Gastrocnemius medialis (tissue), 4 donors: ENCODE measurements at places on chromosomes 12 and 14. TPM values are rescaled to one million over a fixed set of nuclear protein-coding genes. Genes with fewer than 3 reads are reported as not detected.

- H3K36me3 ChIP-seq = peaks cover 43% of the 10 kb centered on the region
- no peak overlapping the region for H3K27ac ChIP-seq
- DNase-seq = no peak
- H3K4me3 ChIP-seq = no peak overlapping the region
- peaks cover 32% of the 10 kb centered on the region for H3K4me1 ChIP-seq
Measured at GRCh38 chr12:46358325-46358700, 14.3 kb downstream of the SLC38A2 start.

DNA sequence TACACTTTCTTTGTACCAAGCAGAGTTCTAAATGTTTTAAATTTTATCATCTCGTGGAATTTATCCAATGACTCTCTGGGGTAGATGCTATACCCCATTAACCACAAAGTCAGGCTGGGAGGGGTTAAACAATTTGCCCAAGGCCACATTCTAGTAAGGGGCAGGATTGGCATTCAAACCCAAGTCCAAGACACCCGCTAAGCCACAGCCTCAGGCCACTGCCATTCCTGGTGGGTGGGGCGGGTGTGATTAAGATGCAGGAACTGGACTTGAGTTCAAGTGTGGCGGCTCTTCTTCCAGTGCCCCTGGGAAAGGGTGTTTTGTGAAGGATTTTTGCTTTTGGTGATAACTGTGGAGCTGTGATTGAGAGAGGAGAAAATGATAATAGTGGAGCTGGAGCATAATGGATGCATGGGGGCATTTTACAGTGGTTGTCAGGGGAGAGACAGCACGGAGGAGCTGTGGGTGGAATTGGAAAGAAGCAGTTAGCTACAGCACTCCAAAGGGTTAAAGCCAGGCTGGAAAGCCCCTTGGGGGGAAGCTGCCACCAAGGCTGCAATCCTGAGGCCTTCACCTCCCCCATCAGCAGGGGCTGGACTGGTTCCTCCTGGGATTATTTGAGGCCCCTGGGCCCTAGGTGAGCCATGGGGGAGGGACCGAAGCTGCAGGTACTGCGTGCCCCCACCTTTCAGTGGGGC is 1.0 kb upstream of the VRTN start:
- no peaks in the 10 kb centered on the region for H3K36me3 ChIP-seq
- H3K27me3 ChIP-seq = peaks cover 8% of the 10 kb centered on the region
- H3K4me1 ChIP-seq = no peaks in the 10 kb centered on the region
- no peak for DNase-seq

DNA sequence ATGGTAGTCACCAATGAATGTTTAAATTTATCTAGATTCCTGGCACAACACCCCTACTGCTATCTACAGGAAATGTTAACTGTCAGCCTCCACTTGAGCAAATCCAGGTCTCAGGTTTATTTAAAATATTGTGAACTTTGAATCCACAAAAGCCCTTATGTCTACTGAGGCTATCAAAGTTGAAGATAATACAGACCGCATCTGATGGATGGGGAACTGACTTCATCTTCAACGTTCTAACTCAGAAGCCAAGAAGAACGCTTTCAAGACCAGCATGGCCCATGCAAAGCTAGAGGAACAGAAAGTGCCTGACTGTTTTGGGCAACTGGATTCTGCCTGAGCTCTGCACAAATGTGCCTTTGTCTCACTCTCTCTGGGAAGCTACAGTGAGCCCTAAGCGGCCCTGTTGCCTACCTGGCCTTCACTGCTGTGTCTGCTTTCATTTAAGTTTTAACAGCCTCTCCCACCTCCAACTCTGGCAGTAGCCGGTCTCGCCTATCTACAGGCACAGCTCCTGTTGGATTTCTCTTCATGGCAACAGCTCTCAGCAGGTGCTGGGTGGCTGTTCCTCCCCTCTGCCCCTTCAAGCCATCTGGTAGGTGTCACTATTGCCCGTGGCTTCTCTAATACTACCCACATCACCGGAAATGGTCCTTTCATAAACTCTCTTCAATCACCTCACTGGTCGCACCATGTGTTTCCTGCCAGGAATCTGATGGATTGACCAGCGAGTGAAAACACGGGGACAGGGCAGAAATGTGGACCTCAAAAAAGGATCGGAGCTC is 112.1 kb upstream of the OVCH1 start:
- H3K36me3 ChIP-seq = no peaks in the 10 kb centered on the region
- peaks cover 20% of the 10 kb centered on the region for H3K4me1 ChIP-seq
- H3K4me3 ChIP-seq = no peak overlapping the region
- no peaks in the 10 kb centered on the region for H3K27me3 ChIP-seq
- H3K27ac ChIP-seq = no peak overlapping the region
- DNase-seq = no peak

GRCh38 chr12:118189741-118190191 is 53.8 kb downstream of the PEBP1 start:
- peaks cover 38% of the 10 kb centered on the region for H3K4me1 ChIP-seq
- DNase-seq = no peak
- peak overlapping the region; percentile 74 for H3K27ac ChIP-seq
- H3K27me3 ChIP-seq = no peaks in the 10 kb centered on the region

The TAS2R43 gene
- total RNA-seq = not detected

DNA sequence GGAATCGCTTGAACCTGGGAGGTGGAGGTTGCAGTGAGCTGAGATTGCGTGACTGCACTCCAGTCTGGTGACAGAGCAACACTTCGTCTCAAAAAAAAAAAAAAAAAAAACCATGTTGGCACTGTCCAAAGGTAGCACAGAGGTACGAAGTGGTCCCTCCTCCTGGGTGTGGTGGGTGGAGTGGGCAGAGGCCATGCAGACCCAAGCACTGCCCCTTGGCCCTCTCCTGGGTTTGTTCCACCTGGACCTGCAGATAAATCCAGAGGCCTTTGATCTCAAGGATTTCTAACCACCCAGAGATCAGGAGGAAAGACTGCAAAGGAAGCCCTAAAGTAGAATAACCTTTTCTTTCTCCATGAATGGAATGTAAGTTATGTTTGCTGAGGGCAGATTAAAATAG is 8.7 kb upstream of the GALNT6 start:
- H3K27me3 ChIP-seq = no peaks in the 10 kb centered on the region
- no peak overlapping the region for H3K4me3 ChIP-seq
- no peak overlapping the region for H3K27ac ChIP-seq
- H3K36me3 ChIP-seq = no peaks in the 10 kb centered on the region

DNA sequence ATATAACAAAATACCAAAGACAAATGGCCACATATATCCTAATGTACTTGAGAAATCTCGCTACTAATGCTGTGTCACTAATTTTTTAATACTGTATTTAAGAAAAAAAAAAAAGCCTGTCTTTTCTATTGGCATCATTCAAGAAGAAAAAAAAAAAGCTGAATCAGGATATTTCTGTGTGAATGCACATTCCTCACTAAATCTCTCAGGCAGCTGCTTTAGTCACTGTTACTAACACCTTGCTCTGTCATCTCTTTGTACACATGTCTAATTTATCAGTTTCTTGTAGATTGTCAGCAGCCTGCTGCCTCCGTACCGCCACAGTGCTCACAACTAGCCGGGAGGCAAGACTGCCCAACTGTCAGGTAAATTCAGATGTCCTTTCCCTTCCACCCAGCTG is 32.0 kb upstream of the FGD4 start:
- no peaks in the 10 kb centered on the region for H3K27me3 ChIP-seq
- H3K36me3 ChIP-seq = no peaks in the 10 kb centered on the region
- DNase-seq = no peak
- no peak overlapping the region for H3K27ac ChIP-seq
- H3K4me3 ChIP-seq = no peak overlapping the region

GRCh38 chr12:46553911-46554310 is 181.3 kb upstream of the SLC38A2 start:
- DNase-seq = no peak
- H3K4me1 ChIP-seq = peaks cover 72% of the 10 kb centered on the region
- peak overlapping the region; percentile 80 for H3K27ac ChIP-seq
- no peaks in the 10 kb centered on the region for H3K36me3 ChIP-seq
- H3K27me3 ChIP-seq = no peaks in the 10 kb centered on the region

DNA sequence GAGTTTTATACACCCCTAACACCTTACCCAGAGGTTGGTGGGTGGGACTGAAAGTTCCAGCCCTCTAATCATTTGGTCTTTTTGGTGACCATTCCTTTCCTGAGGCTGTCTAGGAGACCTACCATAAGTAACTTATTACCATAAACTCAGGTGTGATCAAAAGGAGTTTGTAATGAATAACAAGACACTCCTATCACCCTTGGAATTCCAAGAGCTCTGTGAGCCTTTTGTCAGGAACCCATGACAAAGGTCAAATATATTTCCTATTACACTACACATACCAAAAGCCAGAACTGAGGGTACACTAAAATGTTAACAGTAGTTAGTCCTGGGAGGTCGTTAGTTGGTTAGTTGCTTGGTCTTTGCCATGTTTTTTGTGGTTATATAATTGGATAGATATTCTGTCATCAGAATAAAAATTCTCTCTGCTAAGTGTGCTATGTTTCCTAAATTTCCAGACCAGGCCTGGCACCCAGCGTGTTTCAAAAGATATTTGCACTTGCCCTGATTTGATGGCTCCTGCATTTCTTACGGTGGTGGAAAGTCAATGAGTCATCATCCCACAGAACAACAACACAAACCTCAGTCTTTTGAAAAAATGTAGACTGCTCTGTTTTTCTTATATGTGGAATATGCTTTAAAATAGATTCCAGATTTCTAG is 27.0 kb upstream of the AKAP5 start:
- no peak overlapping the region for H3K4me3 ChIP-seq
- no peak overlapping the region for H3K27ac ChIP-seq
- no peaks in the 10 kb centered on the region for H3K4me1 ChIP-seq
- no peak for DNase-seq
- H3K27me3 ChIP-seq = no peaks in the 10 kb centered on the region

The IRAK3 gene
- total RNA-seq = 7.8 TPM

The AP1G2 gene
- total RNA-seq = 7.4 TPM

DNA sequence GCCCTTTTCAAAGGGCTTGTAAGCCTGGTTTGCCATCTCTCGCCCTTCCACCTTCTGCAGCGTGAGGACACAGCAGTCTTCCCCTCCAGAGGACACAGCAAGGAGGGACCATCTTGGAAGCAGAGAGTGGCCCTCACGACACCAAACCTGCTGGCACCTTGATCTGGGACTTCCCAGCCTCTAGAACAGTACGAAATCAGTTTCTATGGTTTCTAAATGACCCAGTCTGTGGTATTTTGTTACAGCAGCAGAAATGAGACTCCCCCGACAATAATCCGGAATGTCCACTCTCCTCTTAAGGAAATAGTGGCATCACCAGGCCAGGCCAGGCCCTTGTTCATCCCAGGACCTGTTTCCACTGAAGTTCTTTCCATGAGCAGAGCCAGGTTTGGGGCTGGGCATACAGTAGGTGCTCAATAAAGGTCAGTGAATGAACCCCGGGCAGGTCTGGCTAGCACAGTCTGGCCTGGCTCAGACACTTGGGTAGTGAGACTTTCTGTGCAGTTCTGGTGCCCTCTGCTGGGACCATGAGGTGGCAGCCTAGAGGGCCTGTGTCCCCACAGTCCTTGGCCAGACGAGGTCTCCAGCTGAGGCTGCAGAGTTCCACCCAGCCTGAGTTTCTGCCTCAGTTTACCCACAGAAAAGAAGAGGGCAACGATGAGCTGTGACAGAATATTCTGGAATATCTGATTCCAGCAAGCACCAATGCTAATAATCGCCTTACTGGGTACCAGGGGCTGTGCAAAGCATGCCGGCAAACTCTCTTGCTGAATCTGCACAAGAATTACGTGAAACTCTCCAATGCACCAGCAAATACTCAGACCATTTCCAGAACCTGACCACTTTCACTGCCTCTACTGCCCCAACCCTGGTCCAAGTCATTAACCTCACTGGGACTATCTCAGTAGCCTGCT is 14.0 kb downstream of the ABCB9 start:
- H3K36me3 ChIP-seq = no peaks in the 10 kb centered on the region
- H3K27me3 ChIP-seq = no peaks in the 10 kb centered on the region
- H3K4me3 ChIP-seq = no peak overlapping the region
- H3K4me1 ChIP-seq = peaks cover 2% of the 10 kb centered on the region
- DNase-seq = peak; percentile 45

The DRAM1 gene
- total RNA-seq = 7.2 TPM

- no peaks in the 10 kb centered on the region for H3K4me1 ChIP-seq
- no peak overlapping the region for H3K4me3 ChIP-seq
- H3K36me3 ChIP-seq = no peaks in the 10 kb centered on the region
- DNase-seq = no peak
- no peaks in the 10 kb centered on the region for H3K27me3 ChIP-seq
- no peak overlapping the region for H3K27ac ChIP-seq
Measured at GRCh38 chr12:49413796-49414195, 46.5 kb downstream of the SPATS2 start.

- H3K27ac ChIP-seq = peak overlapping the region; percentile 96
- peaks cover 44% of the 10 kb centered on the region for H3K36me3 ChIP-seq
- peak; percentile 61 for DNase-seq
- no peaks in the 10 kb centered on the region for H3K27me3 ChIP-seq
- no peak overlapping the region for H3K4me3 ChIP-seq
Measured at GRCh38 chr14:23141706-23142444, 22.8 kb upstream of the CEBPE start.

- DNase-seq = peak; percentile 22
- H3K27me3 ChIP-seq = no peaks in the 10 kb centered on the region
- no peaks in the 10 kb centered on the region for H3K36me3 ChIP-seq
- no peak overlapping the region for H3K4me3 ChIP-seq
- H3K27ac ChIP-seq = no peak overlapping the region
Measured at GRCh38 chr12:3604748-3605586, 114.0 kb downstream of the PRMT8 start.
